Stimulated activated CD4-positive, alpha-beta T cell treated with anti-CD3 and anti-CD28 coated beads, Interleukin-12 subunit alpha, Interleukin-12 subunit beta, amount 100 ng/mL, for 24 hours (primary cell): ENCODE measurements at places on chromosomes 1 and 21.

DNA sequence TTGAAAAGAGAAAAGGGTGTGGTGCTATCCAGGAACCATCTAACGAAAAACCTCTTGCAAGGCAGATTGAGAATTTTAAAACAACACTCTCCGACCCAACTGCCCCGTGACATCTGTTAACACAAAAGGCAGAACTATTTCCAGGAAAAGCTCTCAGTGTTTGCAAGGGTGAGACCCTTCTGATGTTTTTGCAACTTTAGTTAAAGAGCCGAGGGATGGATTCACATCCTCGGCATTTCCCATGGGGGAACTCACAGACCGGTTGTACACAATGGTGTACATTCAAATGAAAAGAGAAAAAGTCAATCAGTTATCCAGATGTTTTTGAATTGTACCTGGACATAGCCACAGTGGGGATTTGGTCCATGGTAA, 120.0 kb downstream of the NGF start:
- DNase-seq, result no peak

DNA sequence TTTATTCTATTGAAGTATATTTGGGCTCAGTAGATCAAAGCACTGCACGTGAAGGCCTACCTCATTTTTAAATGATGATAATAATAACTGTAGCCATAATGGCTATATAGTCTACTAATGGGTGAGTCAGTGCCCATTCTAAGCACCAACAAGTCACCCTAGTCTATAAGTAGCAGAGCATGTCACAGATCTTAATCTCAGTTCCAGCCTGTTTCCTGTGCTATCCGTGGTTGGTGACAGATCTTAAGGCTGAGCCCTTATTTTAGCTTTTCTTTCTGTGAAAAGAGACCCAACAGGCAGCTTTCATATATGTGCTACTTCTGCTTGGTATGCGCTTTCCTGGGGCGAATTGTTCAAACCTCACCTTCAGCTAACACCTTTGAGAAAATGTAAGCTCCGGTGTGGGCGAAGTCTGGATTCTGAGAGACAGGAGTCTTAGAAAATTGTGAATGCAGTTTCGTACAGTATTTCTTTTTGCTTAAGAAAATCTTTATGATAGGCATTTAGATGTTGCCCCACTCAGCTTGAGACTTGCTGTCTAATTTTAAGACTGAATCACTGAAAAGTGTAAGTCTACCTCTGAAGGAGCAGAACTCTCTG, 59.6 kb downstream of the FMN2 start:
- DNase-seq, result no peak

GRCh38 chr1:224498574-224499170, 64.1 kb upstream of the WDR26 start:
- DNase-seq, result no peak

- DNase-seq, result no peak
Measured at GRCh38 chr21:26965040-26965906, 1.6 kb downstream of the ADAMTS5 start.

DNA sequence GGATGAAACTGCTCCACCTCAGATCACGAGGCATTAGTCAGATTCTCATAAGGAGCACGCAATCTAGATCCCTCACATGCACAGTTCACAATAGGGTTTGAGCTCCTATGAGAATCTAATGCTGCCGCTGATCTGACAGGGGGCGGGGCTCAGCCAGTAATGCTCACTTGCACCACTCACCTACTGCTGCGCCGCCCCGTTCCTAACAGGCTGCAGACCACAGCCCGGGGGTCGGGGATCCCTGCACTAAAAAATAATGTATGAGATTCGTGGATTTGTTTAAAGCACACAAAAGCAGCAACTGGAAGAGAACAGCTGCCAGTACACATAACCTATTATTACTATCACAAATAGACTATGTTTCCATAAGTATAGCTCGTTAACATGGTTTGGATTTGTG, 72.9 kb downstream of the HLCS start:
- DNase-seq, result no peak

GRCh38 chr1:33133478-33134105, 48.3 kb downstream of the TRIM62 start:
- DNase-seq, result no peak

- DNase-seq, result no peak
Measured at GRCh38 chr1:25036117-25036546, 106.1 kb upstream of the RUNX3 start.

- no peak for DNase-seq
Measured at GRCh38 chr1:46802081-46802480, 3.2 kb downstream of the CYP4B1 start.

GRCh38 chr1:216119600-216119999, 303.6 kb downstream of the USH2A start:
- no peak for DNase-seq

GRCh38 chr1:111404588-111404987, 22.9 kb downstream of the OVGP1 start:
- no peak for DNase-seq

GRCh38 chr1:227424953-227425352, 106.7 kb upstream of the CDC42BPA start:
- no peak for DNase-seq

DNA sequence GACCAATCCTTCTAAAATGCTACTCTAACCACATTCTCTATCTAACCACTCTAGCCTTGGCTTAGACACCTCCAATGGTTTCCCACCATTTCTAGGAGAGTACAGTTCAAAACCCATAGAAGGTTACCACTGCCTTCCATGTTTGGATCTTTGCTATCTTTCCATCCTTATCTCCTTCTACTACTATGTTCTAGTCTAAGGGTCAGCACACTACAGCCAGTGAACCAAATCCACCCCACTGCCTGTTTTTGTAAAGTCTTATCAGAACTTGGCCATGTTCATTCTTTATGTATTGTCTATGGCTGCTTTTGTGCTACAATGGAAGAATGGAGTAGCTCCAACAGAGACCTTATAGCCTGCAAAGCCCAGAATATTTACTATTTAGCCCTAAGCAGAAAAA, 6.2 kb downstream of the MTF1 start:
- DNase-seq, result no peak

GRCh38 chr1:117670976-117671780, 65.3 kb downstream of the TENT5C start:
- DNase-seq, result no peak

DNA sequence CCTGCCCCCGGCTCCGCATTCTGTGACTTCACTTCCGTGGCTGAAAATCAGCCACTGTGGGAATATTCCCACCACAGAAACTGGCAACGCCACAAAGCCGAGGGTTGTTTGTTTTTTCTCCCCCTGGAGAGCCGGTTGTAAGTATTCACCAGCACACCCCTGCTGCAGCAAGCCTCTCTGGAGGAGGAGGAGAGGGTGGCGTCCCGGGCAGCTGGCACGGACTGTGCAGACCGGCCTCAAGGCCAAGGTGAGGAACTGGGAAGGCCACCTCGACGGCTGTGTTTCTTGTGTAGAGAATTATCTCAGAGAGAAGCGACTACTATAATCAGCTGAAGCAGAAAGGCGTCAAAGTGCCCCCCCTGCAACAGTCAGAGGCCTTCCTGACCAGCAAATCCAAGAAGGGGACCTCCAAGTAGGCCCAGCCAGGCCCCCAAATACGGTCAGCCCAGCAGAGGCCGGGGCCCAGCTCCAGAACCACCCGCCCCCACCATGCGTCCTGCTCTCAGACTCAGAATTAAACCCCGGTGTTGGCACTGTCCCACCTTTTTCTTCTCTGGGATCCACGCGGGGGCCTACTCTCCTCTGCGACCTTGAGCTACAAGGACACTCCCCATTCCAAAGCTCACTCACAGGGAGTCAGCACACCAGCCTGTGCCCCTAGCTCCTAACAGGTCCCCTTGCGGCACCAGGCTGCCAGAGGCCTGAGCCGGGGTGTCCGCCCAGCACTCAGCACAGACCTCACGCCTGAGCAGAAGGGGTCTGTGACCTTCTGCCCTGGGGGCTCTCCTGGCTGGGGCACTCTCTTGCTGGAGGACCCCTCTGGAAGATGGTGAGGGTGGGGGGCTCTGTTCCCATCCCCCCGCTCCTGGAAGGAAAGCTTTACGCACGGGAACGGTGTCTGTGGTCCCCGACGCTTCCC, 1.2 kb upstream of the SMIM1 start:
- no peak for DNase-seq

DNA sequence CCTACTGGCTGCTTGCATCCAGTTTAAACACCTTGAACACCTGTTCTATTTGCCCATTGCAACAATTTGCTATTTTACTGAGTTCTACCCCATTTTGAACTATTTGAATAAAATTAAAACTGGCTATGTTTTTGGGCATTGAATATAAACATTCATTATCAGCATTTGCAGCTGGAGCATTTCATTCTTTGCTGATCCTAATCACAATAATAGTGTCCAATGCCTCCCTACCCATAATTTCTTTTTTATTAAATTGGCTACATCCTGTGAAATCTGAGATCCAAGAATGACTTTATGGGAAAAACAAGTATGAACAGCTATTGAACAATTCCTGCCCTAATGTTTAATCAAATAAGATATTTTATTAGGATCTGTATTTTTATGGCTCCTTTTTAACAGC, 447.9 kb downstream of the PLA2G4A start:
- DNase-seq, result no peak

- no peak for DNase-seq
Measured at GRCh38 chr1:7302126-7302525, 469.0 kb upstream of the VAMP3 start.

- peak; percentile 41 for DNase-seq
Measured at GRCh38 chr1:210332719-210333398, 4.2 kb downstream of the HHAT start.

DNA sequence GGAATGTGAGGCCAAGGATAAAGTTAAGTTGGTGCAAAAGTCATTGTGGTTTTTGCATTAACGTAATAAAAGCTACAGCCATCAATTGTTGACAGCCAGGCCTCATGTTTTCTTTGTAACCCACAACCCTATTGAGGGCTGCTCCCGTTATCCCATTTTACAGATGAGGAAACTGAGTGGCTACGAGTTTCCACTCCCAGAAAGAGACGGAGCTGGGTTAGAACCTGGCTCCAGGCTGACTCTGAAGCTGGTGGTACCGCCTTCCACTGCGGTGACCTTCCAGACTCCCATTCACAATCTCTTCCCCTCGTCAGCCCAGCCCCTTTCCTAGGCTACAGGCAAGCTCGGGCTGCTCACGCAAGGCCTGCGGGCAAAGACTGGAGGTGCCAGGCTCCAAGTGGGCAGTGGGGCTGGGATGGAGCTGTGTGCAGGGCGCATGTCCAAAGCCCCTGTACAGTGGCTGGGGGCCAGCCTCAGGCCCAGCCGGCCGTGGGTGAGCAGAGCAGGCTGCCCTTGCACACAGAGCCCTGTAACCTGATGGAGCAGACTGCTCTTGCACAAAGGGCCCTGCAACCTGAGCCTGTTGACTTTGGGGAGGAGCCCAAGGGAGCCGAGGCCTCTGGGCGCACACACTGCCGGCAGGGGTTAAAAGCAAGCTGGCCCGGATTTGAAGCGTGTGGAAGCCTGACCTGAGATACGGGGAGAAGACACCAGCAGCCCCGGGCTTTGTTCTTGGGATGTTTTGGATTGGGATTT, 97.4 kb upstream of the TMPRSS2 start:
- no peak for DNase-seq

DNA sequence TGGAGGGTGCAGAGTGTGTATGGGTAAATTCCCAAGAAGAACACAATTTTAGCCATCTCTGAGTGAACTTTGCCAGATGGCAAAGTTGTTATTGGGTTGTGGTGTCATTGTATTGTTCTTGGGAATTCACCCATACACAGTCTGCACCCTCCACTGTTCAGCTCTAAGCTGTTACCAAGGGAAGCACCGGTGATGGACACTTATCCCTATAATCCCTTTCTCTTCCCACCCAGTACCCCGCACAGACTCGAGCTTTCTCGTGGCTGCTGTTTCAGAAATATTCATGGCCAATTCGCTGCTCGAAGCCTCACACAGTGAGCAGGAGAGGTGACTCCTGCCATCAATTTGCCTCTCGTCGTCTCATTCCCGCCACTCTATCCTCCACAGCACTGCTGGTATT, 95.7 kb upstream of the PALMD start:
- DNase-seq, result no peak

- DNase-seq, result peak; percentile 64
Measured at GRCh38 chr1:168603501-168604110, 27.2 kb downstream of the XCL1 start.

DNA sequence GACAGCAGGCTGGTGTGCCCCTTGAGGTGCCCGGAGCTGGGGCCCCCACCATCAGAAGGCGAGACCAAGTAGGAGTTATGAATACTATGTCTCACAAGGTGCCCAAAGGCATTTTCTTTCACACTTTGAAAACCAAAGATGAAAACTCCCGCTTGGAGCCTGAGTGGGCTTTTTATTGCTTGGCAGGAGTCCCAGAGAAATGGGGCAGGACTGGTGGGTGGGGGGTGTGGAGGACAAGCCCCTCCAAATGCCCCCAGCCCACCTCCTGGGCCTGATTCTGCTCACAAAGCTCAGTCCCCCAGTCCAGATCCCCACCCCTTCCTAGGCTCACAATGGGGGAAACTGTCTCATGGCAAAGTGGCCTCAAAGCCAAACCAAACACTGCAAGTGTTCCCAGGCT, 227.9 kb downstream of the TRABD2B start:
- no peak for DNase-seq
